ENCODE measurements at places on chromosomes 12 and 14. TPM values are rescaled to one million over a fixed set of nuclear protein-coding genes. Genes with fewer than 3 reads are reported as not detected.

DNA sequence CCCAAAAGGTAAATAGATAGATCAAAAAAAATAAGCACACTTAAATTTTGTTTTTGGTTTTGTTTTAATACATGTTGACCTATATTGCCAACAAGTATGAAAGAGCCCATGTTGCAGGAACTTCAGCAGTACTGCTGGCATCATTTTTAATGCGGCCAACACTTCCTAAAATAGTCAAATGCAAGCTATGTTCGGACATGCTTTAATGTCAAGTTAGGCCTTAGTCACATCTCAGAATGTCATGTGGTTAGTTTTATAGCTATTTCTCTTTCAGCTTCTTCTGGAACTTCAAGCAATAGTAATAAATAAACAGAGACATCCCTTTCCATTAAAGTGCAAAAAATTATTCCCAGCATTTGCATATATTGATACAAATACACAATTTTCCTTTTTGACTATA is 153.4 kb downstream of the PIK3C2G start:
- H3K36me3 ChIP-seq = no peaks in the 10 kb centered on the region
- H3K27me3 ChIP-seq = no peaks in the 10 kb centered on the region
- no peak overlapping the region for H3K4me3 ChIP-seq
- H3K4me1 ChIP-seq = no peaks in the 10 kb centered on the region
- no peak for DNase-seq
- no peak overlapping the region for H3K27ac ChIP-seq

- no peak within 1 kb of the TSS for H3K27ac ChIP-seq
- H3K36me3 ChIP-seq = no peaks in the 10 kb centered on the region
- DNase-seq = peak; percentile 63
- H3K4me3 ChIP-seq = peak within 1 kb of the TSS; percentile 65
Observed at GRCh38 chr12:6200256-6201212, at the start of gene CD9. Gene CD9 (plus strand): TSS chr12:6200400. CDS start chr12:6200500, 100 bp downstream.

- DNase-seq = no peak
- H3K4me3 ChIP-seq = no peak overlapping the region
- H3K27me3 ChIP-seq = peaks cover 38% of the 10 kb centered on the region
- H3K27ac ChIP-seq = no peak overlapping the region
- H3K36me3 ChIP-seq = no peaks in the 10 kb centered on the region
- H3K4me1 ChIP-seq = peaks cover 29% of the 10 kb centered on the region
Observed at GRCh38 chr14:56661478-56661877, 81.9 kb downstream of the TMEM260 start.

Gene BEST3
- not detected for total RNA-seq

DNA sequence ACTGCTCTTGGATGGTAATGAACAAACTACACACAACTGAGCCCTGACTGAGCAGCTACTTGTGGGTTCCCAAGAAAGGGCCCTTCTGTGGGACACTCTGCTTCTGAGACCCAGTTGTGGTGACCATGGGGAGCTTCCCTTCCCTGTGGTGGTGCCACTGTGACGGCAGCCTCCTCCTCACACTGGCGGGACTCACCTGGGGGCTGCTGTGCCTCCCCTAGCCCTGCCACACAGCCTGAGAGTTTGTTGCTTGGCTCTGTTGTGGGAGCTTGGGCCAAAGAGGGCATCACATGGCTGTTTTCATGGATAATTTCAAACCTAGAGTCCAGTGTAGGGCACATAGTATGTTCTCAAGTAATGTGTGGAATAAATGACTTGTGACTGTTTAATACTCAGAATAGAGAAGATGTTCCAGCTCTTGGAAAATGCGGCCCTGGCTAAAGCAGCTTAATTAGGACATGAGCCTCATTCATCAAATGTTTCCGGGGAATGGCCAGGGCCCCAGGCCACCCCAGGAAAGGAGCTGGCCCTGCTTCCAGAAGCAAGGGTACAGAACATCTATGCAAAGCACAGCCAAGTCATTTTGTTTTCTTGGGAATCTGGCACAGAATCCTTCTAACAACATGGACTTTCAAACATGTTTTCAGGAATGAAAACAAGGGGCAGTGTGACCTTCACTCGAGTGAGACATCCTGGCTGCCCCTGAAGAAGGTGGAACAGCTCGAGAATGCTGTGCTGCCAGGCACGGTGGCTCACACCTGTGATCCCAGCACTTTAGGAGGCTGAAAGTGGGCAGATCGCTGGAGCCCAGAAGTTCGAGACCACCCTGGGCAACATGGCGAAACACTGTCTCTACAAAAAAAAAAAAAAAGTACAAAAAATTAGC is 21.2 kb downstream of the ZFYVE21 start:
- no peaks in the 10 kb centered on the region for H3K27me3 ChIP-seq
- H3K4me1 ChIP-seq = no peaks in the 10 kb centered on the region
- no peak overlapping the region for H3K4me3 ChIP-seq
- no peaks in the 10 kb centered on the region for H3K36me3 ChIP-seq
- no peak for DNase-seq
- no peak overlapping the region for H3K27ac ChIP-seq

GRCh38 chr14:75417674-75418073 is 10.1 kb upstream of the JDP2 start:
- H3K4me3 ChIP-seq = no peak overlapping the region
- H3K27ac ChIP-seq = no peak overlapping the region
- no peaks in the 10 kb centered on the region for H3K36me3 ChIP-seq
- no peak for DNase-seq

- no peak for DNase-seq
- H3K27ac ChIP-seq = no peak overlapping the region
- H3K4me1 ChIP-seq = peaks cover 12% of the 10 kb centered on the region
- no peak overlapping the region for H3K4me3 ChIP-seq
- no peaks in the 10 kb centered on the region for H3K36me3 ChIP-seq
Observed at GRCh38 chr14:99554184-99554583, 49.8 kb downstream of the CCDC85C start.

DNA sequence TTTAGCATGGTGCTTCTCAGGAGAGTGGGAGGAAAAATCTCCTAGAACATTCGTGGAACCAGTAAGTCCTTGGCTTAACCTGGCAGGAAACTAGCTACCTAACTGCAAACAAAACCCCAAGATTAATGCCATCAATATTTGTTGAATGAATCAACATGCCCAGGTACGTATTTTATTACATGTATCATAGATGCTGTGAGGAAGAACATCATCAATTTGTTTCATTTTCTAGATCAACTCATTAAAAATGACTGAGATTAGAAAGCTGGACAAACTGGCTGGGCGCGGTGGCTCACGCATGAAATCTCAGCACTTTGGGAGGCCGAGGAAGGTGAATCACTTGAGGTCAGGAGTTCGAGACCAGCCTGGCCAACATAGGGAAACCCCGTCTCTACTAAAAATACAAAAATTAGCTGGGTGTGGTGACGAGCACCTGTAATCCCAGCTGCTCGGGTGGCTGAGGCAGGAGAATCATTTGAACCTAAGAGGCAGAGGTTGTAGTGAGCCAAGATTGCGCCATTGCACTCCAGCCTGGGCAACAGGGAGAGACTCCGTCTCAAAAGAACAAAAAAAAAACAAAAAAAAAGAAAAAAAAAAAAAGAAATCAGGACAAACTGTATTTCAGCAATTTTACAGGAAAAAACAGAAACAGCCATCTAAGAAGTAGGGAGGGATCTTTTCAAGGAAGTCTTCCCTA is 88.7 kb downstream of the NTN4 start:
- no peaks in the 10 kb centered on the region for H3K27me3 ChIP-seq
- H3K36me3 ChIP-seq = no peaks in the 10 kb centered on the region
- no peak for DNase-seq
- no peaks in the 10 kb centered on the region for H3K4me1 ChIP-seq
- no peak overlapping the region for H3K4me3 ChIP-seq

- no peaks in the 10 kb centered on the region for H3K36me3 ChIP-seq
- H3K27ac ChIP-seq = no peak overlapping the region
- no peak overlapping the region for H3K4me3 ChIP-seq
- DNase-seq = no peak
- no peaks in the 10 kb centered on the region for H3K4me1 ChIP-seq
- H3K27me3 ChIP-seq = no peaks in the 10 kb centered on the region
Observed at GRCh38 chr12:77796775-77797174, 33.9 kb upstream of the NAV3 start.

- peaks cover 6% of the 10 kb centered on the region for H3K36me3 ChIP-seq
- H3K4me1 ChIP-seq = peaks cover 17% of the 10 kb centered on the region
- no peak overlapping the region for H3K4me3 ChIP-seq
- no peak for DNase-seq
- no peak overlapping the region for H3K27ac ChIP-seq
- no peaks in the 10 kb centered on the region for H3K27me3 ChIP-seq
Observed at GRCh38 chr12:24933694-24934407, 15.1 kb downstream of the BCAT1 start.

GRCh38 chr12:15272376-15272775 is 49.9 kb upstream of the PTPRO start:
- H3K27ac ChIP-seq = no peak overlapping the region
- no peaks in the 10 kb centered on the region for H3K27me3 ChIP-seq
- H3K36me3 ChIP-seq = no peaks in the 10 kb centered on the region
- no peak overlapping the region for H3K4me3 ChIP-seq

GRCh38 chr12:104866291-104866690 is 91.8 kb downstream of the SLC41A2 start:
- no peak overlapping the region for H3K27ac ChIP-seq
- no peaks in the 10 kb centered on the region for H3K4me1 ChIP-seq
- DNase-seq = no peak
- H3K36me3 ChIP-seq = no peaks in the 10 kb centered on the region
- H3K27me3 ChIP-seq = no peaks in the 10 kb centered on the region
- no peak overlapping the region for H3K4me3 ChIP-seq

Gene ZBTB39
- total RNA-seq = 21.1 TPM

Gene OR4N5
- not detected for total RNA-seq

Gene SCNN1A
- 1.2 TPM for total RNA-seq

Gene SMOC1
- 89.3 TPM for total RNA-seq

DNA sequence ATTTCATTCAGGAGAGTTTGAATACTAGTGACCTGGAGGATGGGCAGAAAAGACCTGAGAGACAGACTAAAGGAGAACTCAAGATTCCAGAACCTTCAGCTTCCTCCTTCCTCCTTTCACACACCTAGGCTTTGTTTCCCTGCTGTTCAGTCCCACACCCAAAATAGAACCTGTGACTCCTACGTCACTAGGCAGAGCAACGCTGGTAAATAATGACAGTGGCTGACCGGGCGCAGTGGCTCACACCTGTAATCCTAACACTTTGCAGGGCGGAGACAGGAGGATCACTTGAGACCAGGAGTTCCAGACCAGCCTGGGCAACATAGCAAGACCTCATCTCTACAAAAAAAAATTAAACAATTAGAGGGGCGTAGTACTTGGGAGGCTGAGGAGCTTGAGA is 166.4 kb upstream of the FKBP4 start:
- peaks cover 7% of the 10 kb centered on the region for H3K4me1 ChIP-seq
- DNase-seq = no peak
- H3K4me3 ChIP-seq = no peak overlapping the region

GRCh38 chr12:68279227-68280054 is 26.0 kb upstream of the IL22 start:
- no peak for DNase-seq
- no peaks in the 10 kb centered on the region for H3K27me3 ChIP-seq
- H3K27ac ChIP-seq = no peak overlapping the region

Gene ANO2
- total RNA-seq = 4.0 TPM

GRCh38 chr12:42507565-42507964 is 82.0 kb downstream of the PRICKLE1 start:
- H3K27me3 ChIP-seq = no peaks in the 10 kb centered on the region
- H3K4me3 ChIP-seq = no peak overlapping the region
- H3K4me1 ChIP-seq = peaks cover 4% of the 10 kb centered on the region
- H3K36me3 ChIP-seq = no peaks in the 10 kb centered on the region
- H3K27ac ChIP-seq = no peak overlapping the region
- no peak for DNase-seq

- H3K27ac ChIP-seq = no peak overlapping the region
- no peak overlapping the region for H3K4me3 ChIP-seq
- no peaks in the 10 kb centered on the region for H3K36me3 ChIP-seq
Observed at GRCh38 chr12:126883697-126884096, 1383.3 kb upstream of the TMEM132C start.
